ENCODE measurements at places on chromosomes 7 and 10.

- DNase-seq = no peak
Measured at GRCh38 chr10:97078261-97078937, 107.4 kb downstream of the SLIT1 start.

DNA sequence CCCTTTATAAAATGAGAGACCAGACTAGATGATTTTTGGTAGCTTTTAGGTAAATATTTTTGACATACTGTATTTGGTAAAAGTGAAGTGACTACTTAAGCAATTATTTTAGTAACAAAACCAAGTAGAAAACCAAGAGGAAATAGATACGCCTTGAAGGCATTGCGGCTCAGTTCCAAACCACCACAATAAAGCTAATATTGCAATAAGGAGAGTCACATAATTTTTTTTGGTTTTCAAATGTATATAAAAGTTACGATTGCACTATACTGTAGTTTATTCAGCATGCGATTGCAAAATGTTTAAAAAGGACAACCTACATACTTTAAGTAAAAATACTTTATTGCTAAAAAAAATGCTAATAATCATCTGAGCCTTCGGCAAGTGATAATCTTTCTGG lies 581.7 kb upstream of the POT1 start:
- DNase-seq = no peak

DNA sequence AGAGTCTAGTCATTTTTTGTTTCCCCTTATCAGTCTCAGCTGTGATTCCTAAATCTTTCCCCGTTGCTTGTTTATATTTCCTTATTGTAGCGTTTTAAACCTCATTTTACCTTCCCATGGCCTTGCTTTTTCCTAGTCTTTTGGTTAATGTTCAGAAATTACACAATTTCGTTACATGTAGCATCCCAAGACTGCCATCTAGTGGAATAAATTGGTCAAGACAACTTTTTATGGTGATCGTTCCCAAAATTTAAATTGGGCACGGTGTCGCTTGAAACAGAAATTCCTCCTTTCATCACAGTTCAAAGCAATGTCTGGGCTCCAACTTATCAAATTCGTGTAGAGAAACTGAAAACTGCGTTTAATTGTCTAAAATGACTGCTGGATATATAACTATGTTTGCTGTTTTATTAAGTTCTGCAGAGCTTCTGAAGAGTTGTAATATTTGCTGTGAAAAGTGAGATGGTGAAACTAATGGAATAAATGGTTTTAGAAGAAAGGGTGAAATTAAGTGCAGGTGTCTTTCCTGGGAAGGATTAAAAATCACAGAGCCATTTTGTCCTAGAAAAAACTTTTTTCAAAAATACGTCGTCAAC lies 370.2 kb downstream of the PHF14 start:
- DNase-seq = no peak

DNA sequence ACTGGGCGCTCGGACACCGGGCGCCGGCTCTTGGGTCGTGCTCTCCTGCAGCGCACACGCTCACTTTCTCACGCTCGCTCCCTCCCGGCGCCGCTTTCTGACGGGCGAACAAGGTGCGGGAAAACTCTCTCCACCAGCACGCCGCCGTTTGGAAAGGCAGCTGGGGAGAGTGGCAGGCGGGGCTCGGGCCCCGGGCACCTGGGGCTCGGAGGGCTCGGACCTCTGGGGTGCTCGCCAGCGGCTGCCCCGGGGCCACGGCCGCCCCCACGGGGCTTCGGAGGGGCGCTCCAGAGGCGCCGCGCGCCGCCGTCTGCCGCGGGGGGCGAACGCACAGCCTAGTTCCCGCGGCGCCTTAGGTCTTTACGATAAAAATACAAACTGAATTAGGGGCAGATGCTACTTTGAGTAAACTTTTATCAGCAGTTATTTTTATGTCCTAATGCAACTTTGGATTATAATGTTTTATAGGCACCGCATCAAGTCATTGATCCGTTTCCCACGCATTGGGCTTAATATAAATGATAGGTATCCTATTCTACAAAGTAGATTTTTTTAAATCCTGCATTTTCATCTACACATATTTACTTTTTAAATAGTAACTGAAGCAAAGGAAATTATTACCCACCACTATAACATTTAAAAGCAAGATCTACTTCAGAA lies 535 bp upstream of the EPC1 start:
- no peak for DNase-seq

- no peak for DNase-seq
Measured at GRCh38 chr7:132456418-132456817, 119.9 kb downstream of the PLXNA4 start.

- peak; percentile 25 for DNase-seq
Measured at GRCh38 chr10:52951824-52952223, 179.2 kb upstream of the MBL2 start.

DNA sequence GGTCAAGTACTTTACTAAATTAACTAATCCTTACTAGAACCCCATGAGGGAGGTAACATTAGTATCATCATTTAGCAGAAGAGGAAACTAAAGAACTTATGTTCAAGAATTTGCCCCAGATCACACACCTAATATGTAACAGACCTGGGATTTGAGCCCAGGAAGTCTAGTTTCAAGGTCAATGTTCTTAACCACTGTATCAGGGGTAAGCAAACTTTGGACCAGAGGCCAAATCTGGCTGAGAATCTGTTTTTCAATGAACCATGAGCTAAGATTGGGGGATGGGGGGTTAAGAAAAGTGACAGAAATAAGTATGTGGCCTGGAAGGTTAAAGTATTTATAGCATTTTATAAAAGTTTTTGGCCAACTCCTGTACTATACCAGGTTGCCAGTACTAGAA lies 95.1 kb downstream of the ZNF248 start:
- DNase-seq = no peak

DNA sequence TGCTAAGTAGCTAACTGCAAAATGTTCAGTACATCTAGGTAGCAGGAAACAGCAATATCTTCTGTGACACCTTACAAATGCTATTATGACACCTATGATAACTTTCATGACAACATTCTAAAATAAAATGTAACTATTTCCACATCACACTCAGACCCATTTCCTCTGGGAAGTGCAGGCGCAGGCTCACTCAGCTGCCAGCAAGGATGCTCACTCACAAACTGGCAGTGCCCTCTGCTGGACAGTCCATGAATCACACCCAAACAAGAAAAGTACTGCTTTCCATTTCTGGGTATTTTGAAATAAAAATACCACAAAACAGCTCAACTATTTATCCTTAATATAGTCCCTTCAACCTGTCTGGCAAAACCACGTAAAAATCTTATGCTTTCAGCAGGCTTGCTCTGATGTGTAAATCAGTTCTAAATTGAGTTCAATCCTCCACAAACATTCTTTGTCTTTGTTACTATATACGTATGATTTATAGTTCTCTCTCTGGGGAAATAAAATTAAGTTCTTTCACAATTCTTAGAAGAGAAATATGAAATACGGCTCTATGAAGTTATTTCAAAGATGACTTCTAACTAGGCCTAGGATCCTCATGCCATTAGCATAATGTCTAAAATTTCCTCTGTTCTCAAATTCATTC lies 176.6 kb downstream of the PARD3 start:
- no peak for DNase-seq

DNA sequence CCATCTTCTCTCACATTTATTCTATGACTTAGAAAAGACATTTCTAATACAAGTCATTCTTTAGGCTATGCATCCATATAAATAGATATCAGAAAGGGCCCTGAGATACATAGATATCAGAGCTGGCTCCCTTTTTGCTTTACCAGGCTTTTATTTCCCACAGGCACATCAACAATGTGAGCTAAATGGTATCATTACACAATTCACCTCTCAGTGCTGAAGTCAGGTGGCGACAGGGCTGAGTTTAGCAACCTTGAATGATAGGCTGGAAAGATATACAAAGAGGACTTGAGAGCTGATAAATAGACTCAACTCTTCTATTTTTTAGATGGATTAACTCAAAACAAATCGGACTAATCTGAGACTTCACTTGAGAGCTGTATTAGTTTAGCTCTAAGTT lies 189.2 kb upstream of the COL1A2 start:
- DNase-seq = no peak

- no peak for DNase-seq
Measured at GRCh38 chr10:25177754-25178135, 2.9 kb downstream of the GPR158 start.

- DNase-seq = no peak
Measured at GRCh38 chr7:108026647-108027046, 23.7 kb upstream of the LAMB1 start.

DNA sequence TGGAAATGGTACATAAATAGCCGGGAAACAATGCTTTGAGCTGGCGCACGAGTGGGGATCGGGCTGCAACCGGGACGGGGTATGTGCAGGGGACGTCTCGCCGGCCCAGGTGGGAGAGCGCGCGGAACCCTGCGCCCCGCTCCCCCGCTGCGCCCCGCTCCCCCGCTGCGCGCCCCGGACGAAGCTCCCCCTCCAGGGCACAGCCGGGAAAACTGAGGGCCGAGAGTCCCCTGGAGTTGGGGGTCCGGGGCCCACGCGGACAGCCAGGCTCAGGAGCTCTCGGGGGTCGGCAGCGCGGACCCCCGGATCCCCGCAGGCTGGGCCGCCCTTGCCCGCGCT lies 514 bp downstream of the RADIL start:
- DNase-seq = no peak

DNA sequence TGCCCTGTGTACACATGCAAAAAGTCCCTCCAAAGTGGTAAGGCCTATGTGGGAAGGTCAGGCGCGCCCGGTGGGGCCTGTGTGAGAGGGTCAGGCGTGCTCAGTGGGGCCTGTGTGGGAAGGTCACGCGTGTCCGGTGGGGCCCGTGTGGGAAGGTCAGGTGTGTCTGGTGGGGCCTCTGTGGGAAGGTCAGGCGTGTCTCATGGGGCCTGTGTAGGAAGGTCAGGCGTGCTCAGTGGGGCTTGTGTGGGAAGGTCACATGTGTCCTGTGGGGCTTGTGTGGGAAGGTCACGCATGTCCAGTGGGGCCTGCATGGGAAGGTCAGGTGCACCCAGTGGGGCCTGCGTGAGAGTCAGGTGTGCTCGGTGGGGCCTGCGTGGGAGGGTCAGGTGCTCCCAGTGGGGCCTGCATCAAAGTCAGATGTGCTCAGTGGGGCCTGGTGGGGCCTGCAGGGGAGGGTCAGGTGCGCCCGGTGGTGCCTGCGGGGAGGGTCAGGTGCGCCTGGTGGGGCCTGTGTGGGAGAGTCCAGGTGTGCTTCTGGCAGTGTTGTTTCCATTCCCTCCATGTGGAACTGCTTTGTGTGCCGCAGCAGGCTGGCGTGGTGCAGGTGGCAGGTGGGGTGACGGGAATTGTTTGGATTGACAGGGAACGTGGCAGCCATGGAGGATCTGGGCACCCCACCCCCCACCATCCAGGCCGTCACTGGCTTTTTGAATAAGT lies 15.4 kb downstream of the LRRC27 start:
- no peak for DNase-seq

DNA sequence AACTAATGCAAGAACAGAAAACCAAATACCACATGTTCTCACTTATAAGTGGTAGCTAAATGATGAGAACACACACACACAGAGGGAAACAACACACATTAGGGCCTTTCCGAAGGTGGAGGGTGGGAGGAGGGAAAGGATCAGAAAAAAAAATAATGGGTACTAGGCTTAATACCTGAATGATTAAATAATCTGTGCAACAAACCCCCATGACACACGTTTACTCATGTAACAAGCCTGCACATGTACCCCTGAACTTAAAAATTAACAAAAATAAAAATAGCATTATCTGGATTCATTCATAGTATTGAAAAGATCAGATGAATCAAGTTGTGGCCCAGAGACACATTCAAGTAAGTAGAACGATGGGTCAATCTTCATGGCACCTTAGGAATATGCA lies 159.5 kb upstream of the POT1 start:
- no peak for DNase-seq

DNA sequence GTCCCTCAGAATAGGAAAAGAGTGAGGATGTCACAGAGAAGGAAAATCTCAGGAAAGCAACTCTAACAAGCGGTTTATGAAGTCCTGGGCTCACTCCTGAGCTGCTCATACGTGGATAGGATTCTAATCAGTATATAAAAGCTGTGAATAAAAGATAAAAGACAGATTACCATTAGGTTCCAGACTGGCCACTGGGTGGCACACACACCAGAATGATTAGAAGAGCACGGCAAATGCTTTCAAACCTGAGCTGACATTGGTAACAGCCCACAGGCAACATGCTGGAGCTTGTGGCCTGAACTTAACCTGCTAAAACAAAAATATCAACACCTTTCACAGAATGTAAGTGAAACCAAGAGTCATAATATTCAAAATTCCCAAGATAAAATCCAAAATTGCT lies 370.8 kb downstream of the GRID1 start:
- no peak for DNase-seq

- DNase-seq = no peak
Measured at GRCh38 chr10:79127151-79127961, 58.6 kb downstream of the ZMIZ1 start.

GRCh38 chr7:151375530-151376217 lies 34.1 kb downstream of the NUB1 start:
- DNase-seq = peak; percentile 12

DNA sequence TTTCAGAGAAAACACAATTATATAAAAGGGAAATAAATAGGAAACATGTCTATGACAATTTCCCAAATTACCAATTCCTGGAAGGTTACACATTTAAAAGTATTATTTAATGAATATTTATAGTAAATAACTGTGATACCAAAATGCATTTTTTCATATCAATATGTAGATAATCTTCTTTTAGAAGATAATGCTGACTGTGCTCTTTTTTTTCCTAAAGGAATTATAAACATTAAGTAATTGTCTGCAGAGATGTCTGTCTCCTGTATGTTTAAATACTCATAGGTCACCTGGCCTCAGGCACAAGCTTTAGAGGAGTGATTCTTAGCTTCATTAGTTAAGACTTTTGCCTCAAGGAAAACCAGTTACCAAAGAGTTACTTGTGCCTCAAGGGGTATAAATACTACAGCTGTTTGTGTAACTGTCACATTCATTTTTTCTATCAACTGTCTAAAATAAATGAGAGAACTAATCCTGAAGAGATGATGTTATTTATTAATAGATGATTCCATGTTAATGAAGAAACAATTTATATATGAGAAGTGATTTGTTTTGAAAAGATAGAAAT lies 77.1 kb downstream of the DNAJC1 start:
- DNase-seq = no peak

DNA sequence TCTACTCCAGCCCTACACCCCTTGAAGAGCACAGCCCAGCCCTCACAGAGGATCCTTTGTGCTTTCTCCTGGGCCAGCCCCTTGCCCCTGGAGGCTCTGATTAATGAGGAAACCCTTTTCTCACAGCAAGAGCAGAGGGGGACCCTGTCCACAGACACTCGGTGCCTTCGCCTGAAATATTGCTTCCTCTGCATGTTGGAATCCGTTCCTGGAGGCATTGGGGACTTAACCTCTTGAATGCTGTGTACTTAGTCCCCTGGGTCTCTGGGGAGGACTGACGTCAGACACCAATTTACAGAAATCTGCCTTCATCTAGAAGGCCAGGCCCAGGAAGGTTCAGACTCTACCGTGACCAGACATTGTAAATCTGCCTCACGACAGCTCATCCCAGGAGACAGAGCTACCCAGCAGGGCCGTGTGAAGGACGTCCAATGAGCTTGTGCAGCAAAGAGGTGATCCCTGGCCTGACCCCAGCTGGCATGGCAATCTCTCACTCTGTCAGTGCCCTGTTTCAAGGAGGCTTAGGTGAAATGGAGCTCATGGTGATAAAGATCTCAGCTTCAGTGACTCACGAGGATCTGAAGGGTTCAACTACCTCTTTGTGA lies 8.1 kb upstream of the TMEM72 start:
- DNase-seq = no peak

GRCh38 chr7:55069271-55069792 lies 50.5 kb downstream of the EGFR start:
- DNase-seq = no peak

- no peak for DNase-seq
Measured at GRCh38 chr7:115009139-115009538, 87.2 kb downstream of the MDFIC start.

- DNase-seq = no peak
Measured at GRCh38 chr10:132410779-132411532, 14.0 kb downstream of the PWWP2B start.
